ENCODE measurements at places on chromosomes 4 and X.

DNA sequence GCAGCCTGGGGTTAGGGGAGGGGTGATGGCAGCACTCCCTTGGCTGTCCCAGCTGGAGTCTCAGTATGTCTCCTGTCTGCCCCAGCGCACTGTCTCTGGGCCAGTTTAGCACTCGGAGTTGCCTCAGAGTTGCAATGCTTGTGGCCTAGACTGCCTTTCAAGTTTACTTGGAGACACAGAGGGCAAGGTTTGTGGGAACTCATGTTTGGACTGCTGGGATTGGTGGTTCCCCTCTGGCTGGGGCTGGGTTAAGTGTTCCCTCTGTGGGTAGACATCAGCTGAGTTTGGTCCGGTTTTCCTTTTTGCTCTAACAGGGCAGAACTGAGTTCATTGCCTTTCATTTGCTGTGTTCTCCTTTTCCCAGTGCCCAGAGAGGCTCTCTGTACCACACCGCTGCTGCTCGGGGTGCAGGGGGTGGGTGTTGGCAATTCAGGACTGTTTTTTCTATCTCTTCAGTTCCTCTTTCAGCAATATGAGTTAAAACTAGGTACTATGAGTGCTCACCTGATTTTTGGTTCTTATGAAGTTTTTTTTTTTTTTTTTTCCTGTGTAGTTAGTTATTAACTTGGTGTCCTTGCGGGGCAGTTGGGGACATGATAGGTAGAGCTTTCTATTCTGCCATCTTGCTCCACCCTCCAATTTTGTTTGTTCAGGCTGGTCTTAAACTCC, 17.2 kb downstream of the RAB33B start:
- no peak for DNase-seq

GRCh38 chr4:110631584-110632505, 9.0 kb upstream of the PITX2 start:
- no peak for DNase-seq

GRCh38 chr4:17578482-17578891, 1.5 kb downstream of the LAP3 start:
- DNase-seq: no peak

DNA sequence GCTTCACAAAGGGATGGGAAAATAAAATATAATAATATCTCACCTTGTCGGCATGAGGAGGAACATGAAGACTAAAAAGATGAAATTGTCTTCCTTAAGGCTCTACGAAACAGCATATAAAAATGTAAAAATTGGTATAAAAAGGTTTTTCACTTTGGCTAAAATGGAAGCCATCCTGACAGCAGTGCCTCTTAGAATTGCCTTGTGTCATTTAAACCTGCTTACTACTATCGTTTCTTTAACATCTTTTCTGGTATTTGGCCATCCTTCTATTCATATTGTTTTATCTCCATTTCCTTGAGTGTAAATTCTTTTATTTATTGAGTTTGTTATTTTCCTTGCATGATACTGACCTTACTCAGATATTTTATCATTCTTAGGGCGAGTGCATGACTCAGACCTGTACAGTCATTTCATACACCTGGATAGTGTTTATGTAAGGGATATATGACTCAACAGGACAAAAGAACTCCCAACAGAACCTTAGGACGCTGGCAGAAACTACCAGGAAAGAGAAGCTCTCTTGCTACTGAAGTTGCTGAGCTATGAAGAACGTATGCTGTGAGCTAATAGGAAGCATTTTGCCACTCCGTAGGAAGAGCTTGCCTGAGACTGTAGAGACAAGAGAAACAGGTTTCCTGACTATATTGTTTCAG, 5.8 kb upstream of the CDKN2AIP start:
- no peak for DNase-seq

GRCh38 chr4:186392017-186392416, 126.0 kb downstream of the F11 start:
- no peak for DNase-seq

DNA sequence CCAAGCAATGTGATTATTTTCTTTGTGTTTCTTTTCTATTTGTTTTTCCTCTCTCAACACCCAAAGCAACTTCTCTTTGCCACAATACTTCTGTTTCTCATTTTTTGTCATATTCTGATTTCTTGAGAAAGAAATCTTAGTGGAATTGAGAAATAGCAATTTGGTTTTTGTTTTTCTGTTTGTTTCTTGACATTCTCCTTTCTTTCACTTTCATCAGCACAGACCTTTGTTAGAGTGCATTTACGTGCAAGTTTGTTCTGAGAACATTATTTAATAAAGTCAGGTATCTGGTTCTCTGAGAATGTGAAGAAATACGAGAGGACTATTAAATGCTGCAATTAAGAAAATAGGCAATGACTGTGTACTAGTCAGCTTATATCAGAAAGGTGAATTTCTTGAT, 608.1 kb upstream of the AADAT start:
- DNase-seq: no peak

- no peak for DNase-seq
Observed at GRCh38 chr4:35491093-35491492, 753.2 kb downstream of the ARAP2 start.

DNA sequence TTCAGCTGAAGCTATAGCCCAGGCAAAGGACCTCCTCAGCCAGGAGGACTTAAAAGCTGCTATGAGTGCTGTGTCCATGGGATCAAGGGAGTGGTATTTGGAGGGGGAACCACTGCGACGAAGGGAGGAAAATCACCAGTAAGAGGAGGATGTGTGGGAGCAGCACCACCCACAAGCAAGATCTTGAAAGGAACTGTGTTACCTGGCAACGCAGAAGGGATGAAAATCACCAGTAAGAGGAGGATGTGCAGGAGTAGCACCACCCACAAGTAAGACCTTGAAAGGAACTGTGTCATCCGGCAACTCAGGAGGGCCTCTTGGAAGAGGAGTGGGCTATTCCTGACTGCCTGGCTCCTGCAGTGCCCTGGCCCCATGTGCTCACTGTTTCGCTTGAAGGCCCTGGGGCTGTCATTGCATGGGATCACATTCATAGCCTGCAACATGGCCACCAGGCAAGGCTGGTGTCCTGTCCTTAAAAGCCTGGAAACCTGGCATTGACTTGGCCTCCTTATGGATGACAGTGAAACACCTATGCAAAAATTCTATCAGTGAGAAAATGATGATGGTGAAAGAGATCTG, 48.3 kb downstream of the TRMT44 start:
- peak; percentile 58 for DNase-seq

DNA sequence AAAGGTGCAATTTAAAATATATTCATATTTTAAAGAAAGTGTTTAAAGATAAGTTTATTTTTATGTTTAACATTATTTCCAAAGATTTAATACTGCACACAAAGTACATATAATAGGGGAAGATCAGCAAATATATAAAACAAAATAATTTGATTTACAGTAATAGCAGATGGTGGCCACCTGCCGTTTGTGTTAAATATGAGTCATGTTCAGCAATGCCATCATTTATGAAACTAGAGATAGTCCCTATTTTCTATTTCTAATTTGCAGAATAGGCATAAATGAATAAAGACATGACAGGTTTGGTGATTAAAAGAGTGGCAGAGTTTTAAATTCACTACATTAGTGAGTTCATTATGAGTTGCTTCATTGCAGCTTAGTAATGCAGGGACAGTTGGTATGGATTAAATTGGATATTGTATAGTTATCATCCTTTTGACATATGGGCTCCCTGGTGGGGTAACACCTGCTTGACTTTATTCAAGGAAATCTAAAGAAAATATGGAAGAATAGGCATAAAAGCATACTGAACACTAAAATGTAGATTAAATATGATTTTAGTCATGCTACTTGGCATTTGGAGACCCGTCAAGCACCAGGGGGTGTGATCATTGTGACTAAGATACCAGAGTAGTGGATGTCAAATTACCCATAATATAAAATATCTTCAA, 78.8 kb upstream of the BANK1 start:
- DNase-seq: no peak

GRCh38 chr4:87002682-87003043, 67.9 kb downstream of the AFF1 start:
- DNase-seq: no peak

DNA sequence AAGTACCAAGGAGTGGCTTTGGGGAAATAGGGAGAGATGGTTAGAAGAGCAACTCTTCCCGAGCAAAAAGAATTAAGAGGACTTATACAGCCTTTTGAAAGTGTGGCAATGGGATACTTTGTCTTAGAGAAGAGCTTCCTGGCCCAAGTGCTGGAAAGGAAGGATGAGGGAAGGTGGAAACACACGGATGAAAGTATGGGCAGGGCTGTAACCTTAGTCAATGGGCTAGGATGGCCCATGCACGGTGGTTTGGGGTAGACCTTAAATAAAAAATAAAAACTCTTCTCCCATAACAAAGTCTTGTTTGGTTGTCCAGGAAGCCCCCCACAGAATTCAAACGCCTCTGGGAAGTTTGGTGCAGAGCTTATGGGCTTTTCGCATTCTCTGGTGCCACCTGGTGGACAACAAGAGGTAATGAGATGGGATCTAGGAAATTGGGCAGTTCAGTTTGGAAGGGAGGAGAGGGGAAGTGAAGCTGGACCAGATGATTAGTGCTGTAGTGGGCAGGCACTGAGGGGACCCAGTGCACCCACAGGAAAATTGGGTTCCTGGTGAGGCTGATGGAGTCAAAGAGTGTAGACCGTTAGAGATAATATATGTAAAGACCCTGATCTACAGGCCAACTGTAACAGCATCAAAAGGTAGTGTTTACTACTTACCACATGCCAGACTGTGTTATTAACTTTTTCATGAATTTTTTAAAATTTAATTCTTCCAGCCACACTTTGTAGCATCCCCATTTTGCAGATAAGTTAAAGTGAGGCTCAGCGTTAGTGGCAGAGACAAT, 13.8 kb upstream of the ENOX2 start:
- DNase-seq: no peak

DNA sequence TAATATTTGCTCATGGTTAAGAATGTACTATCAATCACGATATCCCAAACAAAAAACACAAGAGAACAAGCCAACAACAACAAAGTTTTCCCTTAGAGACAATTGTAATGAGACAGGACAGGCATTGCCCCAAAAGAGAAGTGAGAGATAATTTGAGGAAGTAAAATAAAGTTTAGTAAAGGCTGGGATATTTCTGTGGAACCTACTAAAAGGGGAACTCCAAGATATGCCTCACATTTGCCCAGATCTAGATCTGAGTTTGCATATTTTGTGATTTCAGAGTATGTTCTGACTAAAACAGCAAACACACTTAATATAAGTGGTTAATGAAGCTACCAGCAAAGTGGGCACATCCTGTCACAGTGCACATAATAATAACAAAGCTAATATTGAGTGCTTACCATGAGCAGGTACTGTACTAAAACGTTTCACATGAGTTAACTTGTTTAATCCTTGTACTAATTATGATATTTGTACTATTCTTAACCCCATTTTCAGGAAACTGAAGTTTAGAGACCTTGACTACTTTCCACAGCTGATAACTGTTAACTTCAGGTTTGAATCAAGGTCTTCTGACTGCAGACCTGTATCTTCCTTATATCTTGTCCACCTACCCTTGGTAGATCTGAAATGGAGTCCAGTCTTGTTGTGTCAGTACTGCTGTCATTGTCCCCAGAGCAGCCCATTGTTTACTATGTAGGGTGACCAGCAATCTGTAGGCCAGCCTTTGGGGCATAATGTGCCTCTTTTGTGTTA, 26.0 kb upstream of the BMP2K start:
- no peak for DNase-seq

DNA sequence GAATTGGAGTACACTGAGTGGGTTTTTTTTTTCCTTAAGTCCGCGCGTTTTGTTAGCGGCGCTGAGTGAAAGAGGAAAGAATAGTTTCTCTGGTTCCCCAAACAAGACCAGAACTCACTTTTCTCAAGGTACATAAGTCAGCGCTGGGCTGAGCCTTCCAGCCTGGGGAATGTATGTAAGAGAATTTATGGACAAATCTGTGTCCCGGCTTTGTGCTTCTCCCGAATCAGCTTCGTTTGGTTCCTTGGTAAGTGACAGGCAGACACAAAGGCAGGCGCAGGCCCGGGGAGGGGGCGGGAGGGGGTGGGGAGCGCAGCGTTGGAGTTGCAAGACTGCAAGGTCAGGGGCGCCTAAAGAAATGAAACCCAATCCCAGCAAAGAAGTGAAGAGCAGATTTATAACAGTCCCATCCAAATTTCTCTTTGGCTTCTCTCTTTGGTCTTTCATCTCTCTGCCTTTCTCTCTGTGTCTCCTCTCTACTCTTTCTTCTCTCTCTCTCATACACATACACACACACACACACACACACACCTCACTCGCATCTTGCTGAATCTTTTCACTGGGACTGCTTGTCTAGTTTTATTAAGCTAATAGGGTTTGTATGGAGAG, 981 bp downstream of the TET2 start:
- DNase-seq: peak; percentile 75

- DNase-seq: no peak
Observed at GRCh38 chrX:39938466-39938865, 159.3 kb downstream of the BCOR start.

DNA sequence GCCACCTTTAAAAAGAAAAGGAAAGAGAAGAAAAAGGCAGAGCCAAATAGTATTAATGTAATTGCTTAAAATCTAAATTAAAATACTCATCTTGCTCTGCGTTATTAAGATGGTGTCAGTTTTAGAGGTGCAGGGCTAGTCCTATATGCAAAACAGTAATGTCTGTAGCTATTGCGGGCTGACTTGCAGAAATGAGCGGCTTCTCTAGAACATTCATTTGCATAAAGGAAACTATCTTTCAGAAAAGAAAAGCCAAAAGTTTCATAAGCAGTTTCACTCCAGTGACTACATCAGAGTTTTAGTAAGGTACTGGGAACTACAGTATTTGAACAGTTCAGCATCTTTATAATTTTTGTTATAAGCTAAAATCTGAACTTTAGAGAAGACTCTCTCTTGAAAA, 6.0 kb downstream of the SMAD1 start:
- DNase-seq: no peak

GRCh38 chr4:183130328-183131155, 31.5 kb downstream of the WWC2 start:
- no peak for DNase-seq

DNA sequence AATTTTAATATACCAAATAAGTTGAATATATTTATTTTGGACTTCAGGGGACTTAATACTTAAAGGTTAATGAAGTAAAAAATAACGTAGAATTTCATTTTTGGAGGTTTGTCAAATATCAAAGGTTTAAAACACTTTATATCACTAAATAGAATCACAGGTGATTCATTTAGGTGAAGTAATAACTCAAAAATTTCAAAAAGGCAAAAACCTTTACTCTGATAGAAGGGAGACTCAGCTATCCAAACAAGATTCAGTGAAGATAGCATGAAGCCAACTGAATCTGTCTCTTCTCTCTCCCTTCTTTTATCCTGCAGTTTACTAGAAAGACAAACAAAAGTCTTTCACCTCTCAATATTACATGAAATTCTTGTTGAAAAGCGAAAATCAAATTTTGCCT, 110.2 kb upstream of the CYSLTR1 start:
- no peak for DNase-seq

DNA sequence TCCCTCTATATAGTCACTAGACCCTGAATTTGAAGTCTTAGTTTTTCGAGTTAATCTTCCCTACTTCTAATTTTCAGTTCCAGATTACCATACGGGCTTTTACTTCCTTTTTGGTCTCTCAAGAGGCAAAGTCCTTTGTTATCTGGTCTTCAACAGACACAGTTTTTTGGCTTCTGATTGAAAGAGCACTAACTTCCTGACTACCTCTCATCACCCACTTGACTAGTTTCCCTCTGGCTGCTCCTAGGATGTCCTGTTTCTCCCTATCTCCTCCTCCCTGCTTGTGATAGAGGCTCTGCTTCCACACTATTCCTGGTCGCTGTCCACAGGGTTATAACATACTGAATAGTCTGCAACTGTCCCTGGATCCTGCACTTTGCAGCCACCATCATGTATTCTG, 16.7 kb upstream of the WDR44 start:
- no peak for DNase-seq

- no peak for DNase-seq
Observed at GRCh38 chrX:5756616-5757015, 472.1 kb downstream of the NLGN4X start.

Data from coronary artery (tissue), 2 donors.